ENCODE measurements at places on chromosomes 3 and 15.

- no peak for DNase-seq
Measured at GRCh38 chr3:5212628-5213573, 25.4 kb downstream of the EDEM1 start.

DNA sequence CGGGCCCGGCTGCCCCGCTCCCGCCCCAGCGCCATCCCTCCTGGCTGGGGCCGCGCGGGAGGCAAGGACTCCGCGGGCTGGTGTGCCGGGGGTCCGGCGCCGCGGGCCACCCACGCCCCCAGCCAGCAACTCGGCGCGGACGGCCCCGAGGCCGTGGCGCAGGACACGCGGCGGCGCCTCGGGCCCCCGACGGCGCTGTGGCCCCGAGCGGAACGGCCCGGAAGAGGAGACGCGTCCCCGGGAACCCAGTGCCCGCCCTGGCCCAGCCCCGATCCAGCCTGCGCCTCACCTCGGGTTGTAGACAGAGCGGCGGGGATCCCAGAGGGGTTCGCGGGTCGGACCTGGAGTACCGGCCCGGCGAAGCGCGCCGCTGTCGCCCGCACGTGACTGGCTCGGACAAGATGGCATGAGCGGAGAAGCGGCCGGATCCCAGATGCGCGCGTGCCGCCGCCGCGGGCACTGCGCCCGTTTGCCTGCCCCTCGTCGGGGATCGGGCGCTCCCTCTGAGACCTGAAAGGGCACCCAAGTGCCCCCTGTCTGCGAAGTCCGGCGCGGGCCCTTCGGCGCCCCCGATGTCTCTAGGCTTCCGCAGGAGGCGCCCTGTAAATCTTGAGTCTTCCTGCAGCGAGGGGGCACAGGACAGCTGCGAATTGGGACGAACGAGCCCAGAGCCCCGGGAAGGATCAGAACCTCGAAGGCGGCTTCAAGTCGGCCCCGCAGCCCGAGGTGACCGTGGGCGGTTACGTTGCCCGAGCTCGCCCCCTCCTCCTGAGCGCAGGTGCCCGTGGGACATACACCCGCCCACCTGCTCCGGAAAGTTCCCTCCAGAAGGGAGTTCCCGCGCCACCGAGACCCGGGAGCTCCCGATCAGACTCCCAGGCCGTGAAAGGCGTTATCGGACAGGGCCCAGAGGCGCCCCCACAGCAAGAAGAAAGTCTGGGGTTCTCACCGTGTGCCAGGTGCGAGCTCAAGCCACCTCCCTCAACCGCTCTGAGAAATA, 598 bp upstream of the SFMBT1 start:
- DNase-seq, result no peak

GRCh38 chr3:127750226-127751031, 71.9 kb downstream of the MGLL start:
- DNase-seq, result peak; percentile 89

DNA sequence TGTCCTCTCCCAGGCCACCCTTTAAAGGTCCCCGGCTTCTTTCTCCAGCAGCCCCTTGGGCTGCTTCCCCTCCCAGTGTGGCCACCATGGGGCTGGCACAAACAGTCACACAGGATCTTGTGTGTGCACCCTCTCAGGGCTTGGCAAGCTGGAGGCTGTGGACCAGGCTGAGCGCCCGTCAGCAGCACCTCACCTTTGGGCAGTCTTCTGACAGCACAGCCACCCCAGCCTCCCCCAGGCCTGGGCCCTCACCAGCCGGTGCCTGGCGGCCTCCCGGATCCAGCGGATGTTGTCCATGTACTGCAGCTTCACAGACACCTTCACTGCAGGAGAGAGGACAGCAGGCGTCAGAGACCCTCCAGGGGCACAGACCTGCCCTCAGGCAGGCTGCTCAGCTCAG, 20.1 kb upstream of the ZXDC start:
- DNase-seq, result no peak

DNA sequence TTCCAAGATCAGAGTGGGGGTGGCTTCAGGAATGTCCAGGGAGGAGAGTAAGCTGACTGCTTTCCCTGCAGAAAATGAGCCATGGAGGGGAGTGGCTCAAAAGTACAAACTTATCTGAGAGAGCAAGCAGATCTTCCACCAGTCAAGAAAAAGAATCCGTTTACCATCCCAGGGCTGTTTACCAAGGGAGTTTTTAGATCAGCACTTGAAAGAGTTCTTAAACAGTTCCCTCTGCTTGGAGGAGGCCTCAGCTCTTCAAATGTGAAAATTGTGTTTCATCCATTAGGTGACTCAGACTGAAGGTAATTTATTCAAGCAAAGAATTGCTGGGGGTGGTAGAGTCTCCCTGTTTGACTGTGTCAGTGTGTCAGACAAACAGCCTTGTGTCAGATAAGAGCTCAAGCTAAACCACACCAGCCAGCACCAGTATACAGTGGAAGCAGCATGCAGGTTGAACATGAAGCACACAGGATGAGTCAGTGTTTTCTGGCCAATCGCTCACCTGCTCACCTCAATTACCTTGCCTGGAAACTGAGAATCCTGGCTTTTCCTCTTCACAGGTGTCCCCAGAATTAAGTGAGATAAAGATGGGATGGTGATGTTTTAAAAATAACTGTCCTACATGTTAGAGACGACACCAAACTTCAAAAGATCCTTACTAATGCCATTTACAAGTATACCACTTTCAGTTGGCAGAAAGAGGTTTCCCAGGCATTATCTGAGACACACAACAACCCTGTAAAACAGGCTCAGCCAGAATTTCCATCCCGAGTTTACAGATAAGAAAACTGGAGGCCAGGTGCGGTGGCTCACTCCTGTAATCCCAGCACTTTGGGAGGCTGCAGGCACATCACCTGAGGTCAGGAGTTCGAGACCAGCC, 21.7 kb downstream of the SH3BP5 start:
- DNase-seq, result no peak

All from stromal cell of bone marrow (primary cell).